Activated naive CD8-positive, alpha-beta T cell treated with anti-CD3 and anti-CD28 coated beads for 36 hours (primary cell): ENCODE measurements at places on chromosomes 3 and 15. TPM values are rescaled to one million over a fixed set of nuclear protein-coding genes. Genes with fewer than 3 reads are reported as not detected.

NANOGP8 gene
- total RNA-seq, result not detected

CD86 gene
- 0.08 TPM for total RNA-seq

GNAT1 gene
- total RNA-seq, result 0.12 TPM

SNRPA1 gene
- total RNA-seq, result 223 TPM

ACTL6A gene
- total RNA-seq, result 95.7 TPM

ABHD17C gene
- total RNA-seq, result 6.9 TPM

B3GNT5 gene
- 13.3 TPM for total RNA-seq

TMEM44 gene
- total RNA-seq, result 4.4 TPM

DNA sequence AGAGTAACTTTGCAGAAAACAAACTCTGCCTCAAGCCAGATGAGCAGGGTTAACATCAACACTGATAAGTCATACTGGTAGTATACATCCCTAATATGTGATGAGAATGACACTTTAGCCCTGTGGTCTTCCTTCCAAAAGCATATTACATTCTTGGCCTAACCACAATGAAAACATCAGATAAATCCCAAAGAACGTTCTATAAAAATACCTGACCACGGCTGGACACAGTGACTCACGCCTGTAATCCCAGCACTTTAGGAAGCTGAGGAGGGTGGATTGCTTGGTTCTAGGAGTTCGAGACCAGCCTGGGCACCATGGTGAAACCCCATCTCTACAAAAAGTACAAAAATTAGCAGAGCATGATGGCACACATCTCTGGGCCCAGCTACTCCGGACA is 4.7 kb downstream of the TMCC1 start:
- DNase-seq, result no peak

DNA sequence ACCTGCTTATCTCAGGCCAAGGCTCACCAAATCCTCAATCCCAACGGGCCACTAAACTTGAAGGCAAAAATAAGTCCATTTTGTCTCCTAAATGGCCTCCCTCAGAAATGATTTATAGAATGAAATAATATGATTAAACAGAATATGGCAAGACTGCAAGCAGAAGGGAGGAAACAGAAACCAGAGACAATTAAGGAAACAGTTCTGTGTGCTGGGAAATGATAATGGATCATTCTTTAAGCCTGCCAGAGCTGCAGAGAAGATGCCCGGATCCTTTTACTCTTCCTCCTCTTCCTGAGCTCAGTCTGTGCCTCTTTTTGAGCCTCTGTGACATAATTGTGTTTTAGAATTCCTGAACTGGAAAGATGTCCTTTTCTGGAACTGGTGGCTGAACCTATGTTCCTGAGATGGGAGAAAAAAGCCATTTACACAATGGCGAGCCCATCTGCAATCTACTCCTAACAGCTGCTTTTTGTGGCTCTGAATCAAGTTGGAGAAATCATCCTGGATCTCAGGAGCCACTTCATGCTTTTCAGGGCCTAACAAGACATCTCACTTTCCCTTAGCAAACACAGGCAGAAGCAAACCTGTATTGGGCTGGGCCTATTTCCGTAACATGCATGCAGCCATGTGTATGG is 2.8 kb upstream of the ABHD2 start:
- no peak for DNase-seq

GRCh38 chr3:53672981-53673380 is 173.2 kb downstream of the CHDH start:
- no peak for DNase-seq

GRCh38 chr3:125146626-125147490 is 65.7 kb downstream of the SLC12A8 start:
- no peak for DNase-seq

GRCh38 chr15:36428102-36428845 is 151.2 kb upstream of the CDIN1 start:
- DNase-seq, result no peak

DNA sequence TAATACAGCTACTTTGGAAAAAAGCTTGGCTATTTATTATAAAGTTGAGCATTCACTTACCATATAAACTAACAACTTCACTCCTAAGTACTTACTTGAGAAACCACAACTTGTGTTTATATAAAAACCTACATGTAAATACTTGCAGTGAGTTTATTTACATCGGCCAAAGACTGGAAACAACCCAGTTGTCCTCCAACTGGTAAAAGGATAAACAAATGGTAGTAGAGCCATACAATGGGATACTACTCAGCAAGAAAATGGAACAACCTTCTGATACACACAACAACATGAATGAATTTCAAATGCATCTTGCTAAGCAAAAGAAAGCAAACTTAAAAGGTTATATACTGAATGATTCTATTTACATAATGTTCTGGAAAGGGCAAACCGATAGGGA is 63.7 kb downstream of the SLC7A14 start:
- DNase-seq, result no peak

GRCh38 chr3:45794660-45795059 is 1.7 kb downstream of the SLC6A20 start:
- DNase-seq, result no peak

GRCh38 chr3:128404276-128405068 is 62.2 kb downstream of the DNAJB8 start:
- no peak for DNase-seq

DNA sequence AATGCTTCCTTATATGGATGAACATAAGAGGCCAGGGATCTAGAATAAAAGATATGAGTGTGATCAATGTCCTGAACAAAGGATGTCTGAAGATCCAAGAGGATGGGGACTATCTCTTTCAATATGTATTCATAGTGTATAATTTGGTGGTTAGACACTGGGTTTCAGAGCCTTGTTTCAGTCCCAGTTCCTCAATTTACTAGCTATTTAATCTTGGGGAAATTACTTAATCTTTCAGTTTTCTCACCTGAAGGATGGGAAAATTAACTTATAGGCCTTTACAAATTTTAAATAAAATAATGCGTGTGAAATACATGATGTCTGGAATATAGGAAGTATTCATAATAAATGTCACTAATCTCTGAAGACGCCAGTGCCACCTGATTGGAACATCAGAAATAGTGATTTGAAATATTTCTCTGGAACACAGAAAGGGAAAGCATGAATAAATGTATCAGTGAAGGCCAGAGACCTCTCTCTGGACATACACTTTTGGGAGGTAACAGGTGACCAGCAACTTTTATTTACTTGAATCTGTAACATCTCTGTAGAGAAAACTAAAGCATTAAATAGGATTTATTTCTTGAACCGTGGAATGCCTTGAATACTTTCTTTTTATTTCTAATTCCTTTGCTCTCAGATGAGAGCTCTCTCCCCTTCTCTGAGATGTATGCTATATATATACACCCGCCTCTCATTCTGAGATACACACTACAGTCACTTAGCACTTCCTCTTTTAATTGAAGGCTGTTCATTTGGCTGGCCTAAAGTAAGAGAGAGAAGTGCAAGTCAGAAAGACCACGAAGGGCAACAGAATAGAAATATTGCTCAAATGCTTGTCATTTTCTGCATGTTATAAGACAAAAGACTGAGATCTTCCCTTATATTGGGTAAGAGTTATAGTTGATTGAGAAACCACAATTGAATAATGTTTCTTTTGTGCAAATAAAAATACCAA is 407.1 kb downstream of the LSAMP start:
- DNase-seq, result no peak

- no peak for DNase-seq
Measured at GRCh38 chr3:195086885-195087284, 184.1 kb downstream of the XXYLT1 start.

GRCh38 chr3:38490281-38491030 is 5.7 kb upstream of the EXOG start:
- DNase-seq, result no peak

- no peak for DNase-seq
Measured at GRCh38 chr15:64044300-64045100, 1.8 kb downstream of the DAPK2 start.

DNA sequence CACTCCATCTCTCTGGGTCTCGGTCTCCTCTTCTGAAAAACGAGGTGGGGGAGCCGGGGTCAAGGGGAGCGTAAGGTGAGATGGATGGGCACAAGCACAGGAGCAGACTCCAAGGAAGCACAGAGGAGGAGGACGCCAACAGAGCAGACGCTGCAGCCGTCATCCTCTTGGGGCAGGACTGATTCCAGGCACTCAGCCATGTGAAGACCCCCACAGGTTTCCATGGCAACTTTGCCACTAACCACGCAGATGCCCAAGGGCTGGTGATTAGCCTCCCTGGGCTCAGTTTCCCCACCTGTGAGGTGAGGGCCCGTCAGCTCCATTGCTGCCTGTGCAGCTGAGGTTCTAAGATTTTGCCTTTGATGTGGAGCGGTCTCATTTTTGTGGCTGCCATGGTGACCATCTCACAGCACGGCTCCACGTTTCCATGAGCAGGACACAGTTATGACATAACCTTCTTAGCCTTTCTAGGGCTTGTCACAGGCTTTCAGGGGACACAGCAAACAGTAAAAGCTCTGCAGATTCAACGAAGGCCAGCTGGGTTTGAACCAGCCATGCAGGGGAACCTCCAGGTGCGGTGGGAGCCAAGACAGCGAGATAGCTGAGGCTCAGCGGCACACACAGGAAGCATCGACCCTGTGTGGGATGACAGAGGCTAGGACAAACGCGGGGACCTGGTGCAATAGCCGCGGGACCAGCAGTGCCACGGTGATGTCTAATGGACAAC is 170.3 kb downstream of the NUP210 start:
- no peak for DNase-seq

DNA sequence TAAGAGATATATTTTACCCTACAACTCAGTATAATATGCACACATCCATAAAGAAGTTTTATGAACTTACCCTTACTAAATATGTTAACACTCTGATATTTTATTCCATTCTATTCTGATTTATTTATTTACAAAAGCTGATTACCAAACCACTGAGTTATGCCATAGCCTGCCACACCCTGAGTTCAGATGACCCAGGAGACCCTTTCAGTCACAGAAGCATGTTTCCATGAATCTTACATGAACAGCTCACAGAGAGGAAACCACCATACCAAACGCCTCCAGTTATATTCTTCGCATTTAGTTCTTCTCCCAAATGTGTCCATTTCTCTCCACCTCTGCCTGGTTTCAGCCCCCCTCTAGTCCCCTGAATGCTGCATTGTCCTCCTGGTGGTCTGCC is 103.5 kb downstream of the SEMA5B start:
- DNase-seq, result no peak

DNA sequence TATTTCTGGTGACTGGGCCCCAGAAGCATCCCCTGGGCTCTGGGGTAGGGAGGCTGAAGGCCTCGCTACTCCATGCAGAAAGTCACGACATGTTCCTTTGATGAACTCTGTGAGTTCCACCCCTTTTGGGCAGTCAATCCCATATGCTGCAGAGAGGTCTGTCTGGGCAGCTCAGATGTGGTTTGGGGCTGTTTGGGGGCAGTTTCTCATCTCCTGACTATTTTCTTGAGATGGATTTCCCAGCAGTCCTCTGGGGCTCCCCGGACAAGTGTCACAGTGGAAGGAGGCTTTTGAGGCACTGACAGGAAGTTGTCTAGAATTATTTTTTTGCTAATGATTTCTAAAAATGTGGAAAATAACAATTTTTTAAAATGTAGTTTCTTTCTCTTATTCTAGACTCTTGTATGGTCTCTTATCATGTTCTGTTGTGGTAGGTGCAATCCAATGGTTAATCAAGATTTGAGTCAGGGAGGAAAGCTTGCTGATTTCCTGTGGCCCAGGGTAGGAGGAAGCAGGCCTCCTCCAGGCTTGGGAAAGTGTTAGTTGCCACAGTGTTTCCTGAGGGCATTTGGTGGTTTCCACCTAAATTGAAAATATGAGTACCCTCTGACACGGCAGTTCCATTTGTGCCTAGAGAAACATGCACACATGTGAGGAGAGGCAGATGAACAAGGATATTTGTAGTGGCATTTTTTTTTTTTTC is 19.9 kb upstream of the TATDN2 start:
- DNase-seq, result peak; percentile 60
